Stimulated activated CD4-positive, alpha-beta T cell treated with anti-CD3 and anti-CD28 coated beads, Interleukin-15, amount 100 ng/mL, for 24 hours (primary cell): ENCODE measurements at places on chromosomes 5 and 9.

DNA sequence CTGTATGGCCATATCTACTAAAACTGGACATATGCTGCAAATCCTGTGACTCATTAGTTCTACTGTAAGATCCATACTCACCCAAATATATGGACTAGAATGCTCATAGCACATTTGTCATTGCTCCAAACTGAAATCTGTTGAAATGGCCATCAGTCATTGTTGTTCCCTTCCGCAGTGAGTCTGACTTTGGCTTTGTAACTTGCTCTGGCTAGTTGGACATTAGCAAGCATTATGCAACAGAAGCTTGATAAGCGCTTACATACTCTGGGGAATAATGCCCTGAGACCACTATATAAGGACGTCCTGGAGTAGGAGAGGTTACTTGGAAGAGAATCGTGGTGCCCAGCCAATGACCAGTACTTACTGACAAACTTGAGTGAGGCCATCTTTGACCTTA lies 9.0 kb downstream of the KIAA1958 start:
- no peak for DNase-seq

DNA sequence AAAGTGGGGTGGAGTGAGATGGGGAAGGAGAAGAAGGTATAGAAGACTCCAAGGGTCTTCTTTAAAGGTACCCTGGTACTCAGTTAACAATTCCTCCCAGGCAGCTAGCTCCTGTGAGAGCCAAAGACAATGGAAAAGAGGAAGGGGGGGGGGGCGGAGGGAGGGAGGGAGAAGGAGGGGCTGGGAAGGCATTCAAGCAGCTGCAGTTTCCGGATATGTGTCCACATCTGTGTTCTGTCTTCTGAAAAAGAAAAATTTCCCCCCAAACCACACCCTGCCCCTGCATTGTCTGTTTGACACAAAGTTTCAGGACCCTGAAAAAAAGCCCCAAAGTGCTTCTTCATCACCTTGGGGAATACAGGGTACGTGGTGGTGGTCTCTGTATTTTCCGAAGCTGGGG lies 11.1 kb downstream of the SPRY4 start:
- DNase-seq = no peak

- no peak for DNase-seq
Observed at GRCh38 chr5:172493461-172493860, 39.1 kb upstream of the SH3PXD2B start.

DNA sequence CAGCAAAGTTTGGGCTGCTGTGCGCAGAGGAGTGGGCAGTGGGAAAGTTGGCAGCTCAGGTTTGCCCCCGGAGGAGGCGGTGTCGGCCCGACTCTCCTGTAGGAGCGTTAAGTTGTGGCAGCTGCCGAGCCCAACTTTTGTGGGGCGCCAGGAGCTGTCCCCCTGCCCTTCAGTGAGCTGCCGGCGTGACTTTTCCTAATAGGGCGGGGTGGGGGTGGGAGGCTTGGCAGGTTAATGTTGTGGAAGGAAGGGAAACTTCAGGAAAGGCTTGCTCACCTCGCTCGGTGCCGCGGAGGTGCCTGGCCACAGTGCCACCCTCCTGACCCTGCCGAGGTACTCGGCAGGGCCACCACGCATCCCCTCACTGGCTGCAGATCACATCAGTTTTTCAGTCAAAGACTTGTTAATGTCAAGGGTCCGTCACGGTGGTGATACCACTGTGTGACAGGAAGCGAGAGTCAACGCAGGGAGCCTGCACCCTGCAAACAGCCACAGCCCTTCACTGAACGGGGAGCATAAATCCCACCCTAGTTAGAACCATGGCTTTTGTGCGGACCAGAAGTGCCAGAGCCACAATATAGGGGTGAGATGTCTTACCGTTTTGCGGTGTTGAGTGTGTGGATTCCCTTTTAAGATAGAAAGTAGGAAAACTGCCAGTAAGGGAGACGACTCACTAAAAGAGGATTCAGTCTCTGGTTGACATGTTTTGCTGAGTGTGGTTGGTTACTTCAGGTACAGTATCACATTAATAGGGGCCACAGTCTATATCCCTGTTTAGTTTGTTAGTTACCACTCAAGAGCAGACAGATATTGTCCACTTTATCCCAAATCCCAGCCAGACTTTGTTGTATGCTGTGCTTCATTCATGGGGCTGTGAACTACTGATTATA lies 796 bp downstream of the LNPEP start:
- DNase-seq = peak; percentile 64

- no peak for DNase-seq
Observed at GRCh38 chr9:133003671-133004090, 25.2 kb downstream of the GFI1B start.

GRCh38 chr9:18906656-18907395 lies 126.2 kb downstream of the SAXO1 start:
- no peak for DNase-seq

DNA sequence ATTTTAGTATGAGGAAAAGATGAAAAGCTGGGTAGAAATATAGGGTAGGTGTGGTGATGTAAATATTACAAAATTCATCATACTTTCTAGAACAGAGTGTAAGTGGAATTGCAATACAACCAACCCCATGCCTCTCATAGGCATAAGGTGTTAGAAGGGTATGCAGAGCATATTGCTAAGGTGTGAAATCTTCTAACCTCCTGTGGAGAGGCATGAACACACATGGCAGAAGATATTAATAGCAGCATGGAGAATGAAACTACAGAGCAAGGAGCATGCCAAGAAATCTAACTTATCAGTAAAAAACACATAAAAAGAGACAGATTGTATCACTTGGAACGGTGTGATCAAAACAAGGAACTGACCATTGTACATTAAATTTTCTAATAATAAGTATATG lies 441.5 kb downstream of the CDH18 start:
- no peak for DNase-seq

DNA sequence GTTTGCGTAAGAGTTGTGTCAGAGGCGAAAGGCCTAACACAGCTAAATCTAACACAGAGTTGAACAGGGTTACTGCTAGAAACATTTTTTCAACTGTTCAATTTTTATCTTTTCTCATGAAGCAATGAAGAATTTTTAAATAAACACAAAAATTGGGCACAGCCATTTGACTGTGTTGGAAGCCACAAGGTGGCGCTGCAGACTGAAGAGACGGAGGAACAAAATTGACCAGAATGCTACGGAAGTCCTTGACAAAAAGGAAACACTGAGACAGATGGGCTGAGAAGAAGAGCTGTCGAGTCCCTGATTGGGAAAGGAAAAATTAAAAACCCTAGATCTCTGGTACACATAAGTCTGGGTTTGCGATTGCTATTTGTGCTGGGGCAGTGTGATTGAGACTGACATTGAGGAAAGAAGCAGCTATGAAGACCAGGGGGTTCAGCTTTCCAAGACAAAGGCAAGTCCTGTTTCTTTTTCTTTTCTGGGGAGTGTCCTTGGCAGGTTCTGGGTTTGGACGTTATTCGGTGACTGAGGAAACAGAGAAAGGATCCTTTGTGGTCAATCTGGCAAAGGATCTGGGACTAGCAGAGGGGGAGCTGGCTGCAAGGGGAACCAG lies at the start of gene PCDHB9:
Gene PCDHB9 (plus strand): TSS at position 265 of the 616 bp plus-strand sequence. CDS start 158 bp downstream, at position 423.
- peak; percentile 47 for DNase-seq

GRCh38 chr9:112487799-112488340 lies 1.2 kb downstream of the KIAA1958 start:
- no peak for DNase-seq

DNA sequence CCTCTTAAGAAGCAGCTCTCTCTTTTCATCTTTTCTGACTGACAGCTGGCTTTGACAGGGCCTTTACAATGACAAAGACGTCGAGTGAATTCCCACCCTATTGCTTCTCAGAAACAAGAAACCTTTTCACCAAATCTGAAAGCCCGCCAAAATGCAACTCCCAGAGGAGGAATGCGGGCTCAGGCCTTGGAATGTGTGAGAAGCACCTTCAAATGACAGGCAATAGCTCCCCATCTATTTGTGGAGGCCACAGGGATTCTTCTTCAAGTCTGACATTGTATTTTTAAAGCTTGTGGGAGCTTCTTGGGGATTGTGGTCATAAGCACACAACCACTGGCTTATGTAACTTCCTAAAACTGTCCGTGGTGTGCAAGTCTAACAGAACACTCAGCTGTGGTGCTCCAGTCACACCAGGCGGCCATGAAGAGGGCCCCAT lies 72.7 kb downstream of the DPYSL3 start:
- no peak for DNase-seq

- DNase-seq = peak; percentile 59
Observed at GRCh38 chr9:134325813-134326723, at the start of gene RXRA. RXRA (plus strand) TSS chr9:134326455; CDS start chr9:134326632, 177 bp downstream.

GRCh38 chr9:91315191-91315590 lies 46.5 kb downstream of the AUH start:
- no peak for DNase-seq

GRCh38 chr9:34983209-34983608 lies 6.3 kb upstream of the DNAJB5 start:
- no peak for DNase-seq

- DNase-seq = no peak
Observed at GRCh38 chr5:2381861-2382260, 369.6 kb downstream of the IRX2 start.

DNA sequence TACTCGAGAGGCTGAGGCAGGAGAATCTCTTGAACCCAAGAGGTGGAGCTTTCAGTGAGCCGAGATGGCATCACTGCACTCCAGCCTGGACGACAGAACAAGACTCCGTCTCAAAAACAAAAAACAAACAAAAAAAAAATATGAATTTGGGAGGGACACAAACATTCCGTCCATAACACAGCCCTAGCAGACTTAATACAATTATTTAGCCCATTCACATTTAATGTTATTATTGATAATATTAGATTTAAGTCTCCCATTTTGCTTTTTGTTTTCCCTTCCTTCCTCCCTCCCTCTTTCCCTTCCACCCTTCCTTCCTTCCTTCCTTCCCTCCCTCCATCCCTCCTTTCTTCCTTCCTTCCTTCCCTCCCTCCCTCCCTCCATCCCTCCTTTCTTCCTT lies 4.6 kb upstream of the CCNI2 start:
- DNase-seq = no peak

DNA sequence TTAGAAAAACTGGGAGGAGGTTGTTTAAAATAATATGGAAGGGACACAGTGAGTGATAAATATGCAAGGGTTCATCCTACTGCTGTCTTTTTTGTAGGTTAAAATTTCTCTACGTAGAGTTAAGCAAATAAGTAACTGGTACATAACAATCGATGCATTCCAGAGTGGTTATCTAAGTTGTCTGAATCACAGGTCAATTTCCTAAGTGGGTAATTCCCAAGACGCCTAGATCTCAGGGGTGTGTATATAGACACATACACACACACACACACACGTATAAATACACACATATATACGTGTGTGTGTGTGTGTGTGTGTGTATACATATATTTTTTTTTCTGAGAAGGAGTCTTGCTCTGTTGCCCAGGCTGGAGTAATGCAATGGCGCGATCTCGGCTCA lies 22.3 kb downstream of the CAAP1 start:
- DNase-seq = no peak

- no peak for DNase-seq
Observed at GRCh38 chr5:165360366-165360765, 1854.9 kb downstream of the MAT2B start.

DNA sequence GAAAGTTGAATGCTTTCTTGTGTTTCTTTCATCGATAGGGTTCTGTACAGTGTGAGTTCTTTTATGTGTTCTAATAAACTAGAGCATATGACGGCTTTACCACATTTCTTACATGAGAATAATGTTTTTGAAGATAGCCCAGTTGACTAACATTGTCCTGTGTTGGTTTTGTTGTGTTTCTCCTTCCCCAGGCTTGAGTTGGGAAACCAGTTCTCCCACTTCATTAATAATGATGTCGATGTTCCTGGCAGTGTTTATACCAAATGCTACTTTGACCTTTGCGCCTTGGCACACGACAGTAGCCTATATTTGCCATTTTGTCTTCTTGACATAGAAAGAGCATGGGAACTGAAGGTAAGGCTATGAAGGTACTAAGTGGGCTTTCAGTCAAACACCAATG lies 14.4 kb upstream of the ZNF782 start:
- no peak for DNase-seq

DNA sequence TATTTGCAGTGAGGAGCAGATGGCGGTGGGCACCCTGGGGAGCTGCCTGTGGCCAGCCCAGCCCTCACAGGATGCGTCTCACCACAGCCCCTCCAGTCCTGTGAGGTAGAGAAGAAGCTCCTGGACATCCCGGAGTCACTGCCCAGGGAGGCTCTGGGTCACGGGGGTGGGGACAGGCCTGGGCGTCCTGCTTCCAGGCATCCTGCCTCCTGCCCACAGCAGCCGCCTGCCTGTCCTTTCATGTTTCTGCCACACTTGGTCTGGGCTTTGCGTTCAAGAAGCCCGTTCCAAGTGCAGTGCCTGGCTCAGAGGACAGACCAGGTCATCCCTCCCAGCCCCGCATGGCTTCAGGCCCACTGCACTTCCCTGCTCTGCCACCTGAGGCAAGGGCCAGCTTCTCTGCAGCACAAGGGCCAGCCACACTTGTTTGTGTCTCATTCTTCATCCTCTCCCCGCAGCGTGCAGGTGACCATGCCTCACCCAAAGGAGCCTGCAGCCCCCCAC lies 38.2 kb downstream of the ZDHHC11B start:
- no peak for DNase-seq

DNA sequence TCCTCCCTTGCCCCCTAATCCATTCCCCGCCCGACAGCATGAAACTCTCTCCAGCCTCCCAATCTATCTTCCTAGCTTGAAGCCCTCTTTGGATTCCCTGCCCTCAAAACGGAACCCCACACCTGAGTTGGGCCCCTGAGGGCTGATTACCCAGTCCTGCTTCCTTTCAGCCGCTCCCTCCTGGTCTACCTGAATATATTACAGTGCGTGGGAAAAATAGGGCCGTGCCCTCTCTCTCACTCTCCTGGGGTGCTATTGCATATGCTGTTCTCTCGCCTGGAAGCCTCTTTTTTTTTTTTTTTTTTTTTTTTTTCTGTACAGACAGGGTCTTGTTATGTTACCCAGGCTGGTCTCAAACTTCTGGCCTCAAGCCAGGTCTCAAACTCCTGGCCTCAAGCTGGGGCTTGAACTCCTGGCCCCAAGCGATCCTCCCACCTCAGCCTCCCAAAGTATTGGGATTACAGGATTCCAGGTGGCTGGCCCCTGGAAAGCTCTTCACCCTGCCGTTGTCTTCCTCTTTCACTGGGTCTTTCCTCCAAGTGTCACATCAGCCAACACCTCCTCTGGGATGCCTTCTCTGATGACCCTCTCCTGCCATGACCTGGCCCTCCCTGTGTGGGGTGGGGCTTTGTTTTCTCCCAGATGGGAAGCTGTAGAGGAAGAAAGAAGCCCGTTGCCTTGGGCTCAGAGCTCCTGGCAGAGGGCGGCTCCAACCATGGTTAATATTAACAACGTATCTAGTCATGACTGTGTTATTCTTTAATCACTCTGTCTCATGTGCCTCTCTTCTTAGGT lies 8.2 kb downstream of the DNM1 start:
- DNase-seq = no peak

DNA sequence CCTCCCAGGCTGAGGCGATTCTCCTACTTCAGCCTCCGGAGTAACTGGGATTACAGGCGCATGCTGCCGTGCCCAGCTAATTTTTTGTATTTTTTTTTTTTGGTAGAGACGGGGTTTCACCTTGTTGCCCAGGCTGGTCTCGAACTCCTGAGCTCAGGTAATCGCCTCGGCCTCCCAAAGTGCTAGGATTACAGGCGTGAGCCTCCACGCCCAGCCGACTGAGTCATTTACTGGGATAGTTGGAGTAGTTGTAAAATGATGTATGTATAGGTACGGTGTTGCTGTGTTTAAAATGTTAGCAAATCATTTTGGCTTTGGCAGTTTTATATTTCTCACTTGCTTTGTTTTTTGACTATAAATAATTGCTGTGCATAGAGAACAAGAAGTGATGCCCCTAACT lies 209.4 kb downstream of the ADAMTSL1 start:
- DNase-seq = no peak

GRCh38 chr9:89808076-89808755 lies 203.4 kb downstream of the GADD45G start:
- no peak for DNase-seq

- DNase-seq = no peak
Observed at GRCh38 chr9:128411364-128412119, 9.1 kb upstream of the CERCAM start.
